EL (cell line): ENCODE measurements at places on chromosomes 7 and 10.
A peak's percentile ranks its signal among the peaks of the same experiment; 100 is the strongest.

DNA sequence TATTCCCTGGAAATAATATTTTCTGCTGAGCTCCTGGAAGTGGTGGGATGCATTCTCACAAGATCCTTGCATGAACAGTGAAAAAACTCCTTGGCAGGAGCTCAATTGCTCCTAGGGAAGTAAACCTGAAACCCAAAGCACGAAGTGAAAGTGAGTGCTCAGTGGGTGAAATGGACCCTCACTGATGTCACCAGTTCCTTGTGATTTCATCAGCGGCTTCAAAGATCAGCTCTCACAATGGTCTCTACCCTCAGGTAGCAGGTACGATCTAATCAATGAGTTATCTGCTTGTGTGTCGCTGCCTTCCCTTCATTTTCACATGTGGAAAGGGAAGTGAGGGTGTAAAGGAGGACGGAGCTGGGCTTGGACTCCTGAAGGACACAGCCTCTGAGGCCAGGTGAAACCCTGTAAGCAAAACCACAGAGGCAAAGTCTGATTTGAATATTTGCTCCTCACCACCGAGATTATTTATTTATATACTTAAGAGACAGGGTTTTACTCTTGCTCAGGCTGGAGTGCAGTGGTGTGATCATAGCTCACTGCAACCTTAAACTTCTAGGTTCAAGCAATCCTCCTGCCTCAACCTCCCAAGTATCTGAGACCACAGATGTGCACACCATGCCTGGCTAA, 255.4 kb upstream of the LYZL1 start:
- no peak for DNase-seq

DNA sequence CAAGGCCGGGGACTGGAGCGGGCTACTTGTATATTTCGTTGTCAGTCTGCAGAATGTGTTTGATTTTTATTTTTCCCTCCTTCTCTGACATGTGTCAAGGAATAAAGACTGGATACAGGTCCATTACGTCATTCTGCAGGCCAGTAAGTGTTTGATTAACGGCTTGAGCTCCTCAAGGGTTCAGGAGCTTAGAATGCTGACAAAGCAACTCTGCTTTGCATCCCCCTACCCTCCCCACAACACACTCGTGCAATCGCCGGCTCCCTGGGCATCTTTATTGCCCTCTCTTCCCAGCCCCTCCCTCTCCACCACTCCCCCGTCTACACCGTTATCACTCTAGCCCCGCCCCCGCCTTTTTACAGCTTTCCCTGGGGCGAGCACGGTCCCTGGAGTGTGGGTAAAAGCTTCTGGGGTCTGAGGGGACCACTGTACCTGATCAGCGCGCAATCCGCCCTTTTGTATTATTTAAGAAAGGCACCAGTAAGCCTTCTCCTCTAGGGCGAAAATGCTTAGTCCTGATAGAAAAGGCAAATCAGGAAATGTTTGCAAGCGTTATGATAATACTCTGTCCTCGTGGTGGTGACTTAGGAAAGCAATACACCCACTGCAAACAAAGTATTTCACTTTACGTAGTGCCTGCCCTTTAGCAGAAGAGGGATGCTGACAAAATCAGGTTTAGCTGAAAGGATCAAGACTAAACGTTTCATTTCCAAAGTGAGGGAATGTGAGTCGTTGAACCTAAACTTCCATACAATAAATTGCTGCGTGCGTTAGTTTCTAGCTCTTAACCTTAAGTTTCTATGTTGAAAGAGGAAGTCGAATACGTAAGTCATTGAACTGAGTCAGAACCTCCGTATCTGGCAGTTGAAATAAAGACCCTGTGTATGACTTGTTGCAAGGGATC, 1.4 kb upstream of the CREB5 start:
- peak; percentile 51 for DNase-seq

GRCh38 chr10:123991611-123992570, 100.3 kb upstream of the CPXM2 start:
- no peak for DNase-seq

DNA sequence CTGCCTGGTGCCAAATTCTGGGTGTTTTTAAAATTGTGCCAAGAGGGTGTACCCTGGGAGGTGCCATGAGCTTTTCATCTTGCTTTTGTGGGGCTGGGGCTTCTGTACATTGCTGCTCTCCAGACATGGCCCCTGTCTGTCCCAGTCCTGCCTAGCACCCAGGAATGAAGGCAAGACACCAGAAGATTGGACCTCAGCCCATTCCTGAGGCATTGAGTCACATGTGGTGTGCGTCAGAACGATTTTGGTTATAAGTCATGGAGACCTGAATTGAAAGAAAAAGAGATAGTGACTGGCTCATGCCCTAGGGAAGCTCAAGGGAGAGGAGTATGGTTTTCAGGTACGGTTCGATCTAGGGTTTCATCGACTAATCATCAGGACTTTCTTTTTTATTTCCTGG, 493.2 kb downstream of the TYW1 start:
- no peak for DNase-seq

GRCh38 chr7:33806298-33807154, 98.8 kb upstream of the BMPER start:
- DNase-seq: no peak

DNA sequence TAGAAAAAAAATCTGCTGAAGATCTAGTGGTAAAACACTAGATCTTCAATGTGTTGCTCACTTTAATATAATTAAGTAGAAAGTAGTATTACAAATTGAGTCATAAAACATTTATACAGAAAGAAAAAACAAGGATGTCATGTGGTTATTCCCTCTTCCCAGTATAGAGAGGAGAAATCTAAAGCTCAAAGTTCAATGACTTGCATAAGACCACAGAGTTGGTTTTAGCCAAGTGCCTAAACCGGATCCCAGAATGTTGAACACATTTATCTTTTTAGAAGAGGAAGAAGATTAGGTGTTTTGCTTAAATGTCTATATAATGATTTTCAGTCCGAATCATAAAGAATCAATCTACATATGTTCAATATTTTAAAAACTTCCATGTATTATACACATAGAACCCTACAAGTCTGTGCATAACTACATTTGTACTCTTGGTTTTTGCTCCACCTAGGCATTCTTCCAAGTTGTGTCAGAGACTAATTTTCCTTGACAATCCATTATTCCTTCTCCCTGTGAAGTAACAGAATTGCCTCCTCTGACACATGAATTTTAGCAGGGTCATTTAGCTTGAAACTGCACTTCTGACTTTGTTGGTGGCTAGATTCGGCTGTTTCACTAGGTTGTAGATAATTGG, 389.2 kb downstream of the MAGI2 start:
- no peak for DNase-seq

DNA sequence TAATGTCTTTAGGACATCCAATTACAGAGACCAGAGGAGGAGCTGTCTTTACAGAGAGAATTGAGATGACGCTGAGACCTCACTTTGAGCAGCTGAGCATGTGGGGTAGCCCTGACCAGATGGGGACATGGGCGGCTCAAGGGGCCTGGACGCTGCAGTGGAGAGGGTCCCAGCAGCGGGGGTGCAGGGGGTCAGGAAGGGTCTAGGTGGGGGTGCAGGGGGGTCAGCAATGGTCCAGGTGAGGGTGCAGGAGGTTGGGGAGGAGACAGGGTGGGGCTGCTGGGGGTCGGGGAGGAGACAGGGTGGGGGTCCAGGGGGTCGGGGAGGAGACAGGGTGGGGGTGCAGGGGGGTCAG, 43.2 kb upstream of the CFAP46 start:
- DNase-seq: no peak

- no peak for DNase-seq
Observed at GRCh38 chr10:67471022-67471421, 225.0 kb downstream of the CTNNA3 start.

DNA sequence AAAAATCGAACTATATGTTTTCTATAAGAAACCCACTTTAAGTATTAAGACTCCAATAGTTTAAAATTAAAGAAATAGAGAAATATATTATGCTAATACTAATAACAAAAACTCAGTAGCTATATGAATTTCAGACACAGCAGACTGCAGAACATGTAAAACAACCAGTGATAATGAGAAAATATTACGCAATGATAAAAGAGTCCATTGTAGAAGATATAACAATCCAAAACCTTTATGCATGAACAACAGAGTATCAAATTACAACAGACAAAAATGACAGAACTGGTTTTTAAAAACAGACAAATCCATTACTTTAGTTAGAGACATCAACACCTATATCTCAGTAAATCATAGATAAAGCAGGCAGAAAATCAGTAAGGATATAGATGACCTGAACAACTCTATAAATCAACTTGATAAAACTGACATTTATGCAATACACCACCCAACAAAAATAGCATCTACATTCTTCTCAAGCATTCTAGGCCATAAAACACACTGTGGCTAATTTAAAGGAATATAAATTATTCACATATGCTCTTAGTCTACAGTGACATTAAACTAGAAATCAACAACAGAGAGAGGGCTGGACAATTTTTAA, 669.5 kb upstream of the GHITM start:
- no peak for DNase-seq

GRCh38 chr7:66152371-66153191, 37.9 kb downstream of the CRCP start:
- DNase-seq: peak; percentile 67
